Uterus (tissue), 4 donors: ENCODE measurements at places on chromosomes 6 and 20. TPM values are rescaled to one million over a fixed set of nuclear protein-coding genes. Genes with fewer than 3 reads are reported as not detected.
A peak's percentile ranks its signal among the peaks of the same experiment; 100 is the strongest.

The SRMS gene
- not detected for total RNA-seq

The HLA-DOB gene
- 0.28 TPM for total RNA-seq

The MYL9 gene
- total RNA-seq = 235 TPM

The SLCO4A1 gene
- total RNA-seq = 28.2 TPM

The TAF8 gene
- 43.5 TPM for total RNA-seq

The POU5F1 gene
- total RNA-seq = 2.8 TPM

The RBM24 gene
- 2.0 TPM for total RNA-seq

DNA sequence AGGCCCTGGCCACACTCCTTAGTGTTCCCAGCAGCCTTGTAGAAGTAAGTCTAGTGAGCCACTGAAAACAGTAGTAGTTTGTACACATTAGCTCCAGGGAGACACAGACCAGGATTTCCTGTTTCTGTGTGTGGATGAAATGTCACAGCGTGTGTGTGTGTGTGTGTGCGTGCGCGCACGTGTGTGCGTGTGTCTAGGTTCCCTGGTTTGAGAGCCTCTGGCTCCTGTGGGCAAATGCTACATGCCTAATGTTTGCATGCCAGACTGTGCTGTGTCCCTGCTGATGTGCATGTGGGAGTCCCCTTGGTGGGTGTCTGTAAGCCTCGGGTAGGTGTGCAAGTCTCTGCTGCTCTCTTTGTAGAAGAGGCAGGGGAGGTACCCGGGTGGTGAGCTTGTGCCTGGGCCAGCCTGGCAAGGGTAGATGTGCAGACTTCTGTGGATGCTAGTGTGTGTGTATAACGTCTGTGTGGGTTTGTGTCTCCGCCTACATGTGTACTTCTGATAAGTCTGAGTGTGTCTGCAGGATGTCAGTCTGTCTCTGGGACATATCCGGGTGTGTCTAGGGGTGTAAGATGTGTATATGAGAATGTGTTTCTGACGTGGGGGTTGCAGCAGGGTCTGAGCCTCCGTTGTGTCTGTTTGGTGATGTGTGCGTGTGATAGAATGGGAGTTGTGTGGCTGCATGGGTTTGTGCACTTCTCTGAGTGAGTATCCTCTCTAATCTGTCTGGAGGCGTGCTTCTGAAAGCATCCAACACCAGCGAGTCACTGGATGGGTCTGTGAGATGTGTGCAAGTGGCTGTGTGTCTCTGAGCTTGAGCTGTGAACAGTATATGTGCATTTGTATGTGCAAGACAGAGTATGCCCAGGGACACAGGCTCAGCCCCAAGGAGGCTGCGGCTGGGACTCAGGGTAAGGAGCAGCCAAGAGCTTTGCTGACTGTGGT is 19.0 kb upstream of the TLDC2 start:
- DNase-seq = no peak

GRCh38 chr6:36224918-36225461 is 28.4 kb downstream of the BRPF3 start:
- no peak for DNase-seq

DNA sequence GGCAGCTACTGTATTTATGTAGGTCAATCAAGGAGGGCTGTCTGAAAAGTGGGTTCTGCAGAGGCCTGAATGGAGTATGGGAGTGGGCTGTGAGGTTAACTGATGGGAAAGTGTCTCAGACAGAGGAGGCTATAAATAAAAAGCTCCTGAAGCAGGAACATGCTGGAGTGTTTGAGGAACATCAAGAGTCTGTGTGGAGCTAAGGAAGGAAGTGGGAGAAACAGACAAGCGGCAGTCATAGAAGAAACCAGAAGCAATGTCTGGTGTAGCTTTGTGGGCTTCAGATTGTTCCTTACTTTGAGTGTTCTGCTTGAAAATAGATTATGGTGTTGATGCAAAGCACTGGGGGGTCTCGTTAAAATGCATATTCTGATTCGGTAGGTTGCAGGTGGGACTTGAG is 101.5 kb upstream of the OGFRL1 start:
- DNase-seq = no peak

DNA sequence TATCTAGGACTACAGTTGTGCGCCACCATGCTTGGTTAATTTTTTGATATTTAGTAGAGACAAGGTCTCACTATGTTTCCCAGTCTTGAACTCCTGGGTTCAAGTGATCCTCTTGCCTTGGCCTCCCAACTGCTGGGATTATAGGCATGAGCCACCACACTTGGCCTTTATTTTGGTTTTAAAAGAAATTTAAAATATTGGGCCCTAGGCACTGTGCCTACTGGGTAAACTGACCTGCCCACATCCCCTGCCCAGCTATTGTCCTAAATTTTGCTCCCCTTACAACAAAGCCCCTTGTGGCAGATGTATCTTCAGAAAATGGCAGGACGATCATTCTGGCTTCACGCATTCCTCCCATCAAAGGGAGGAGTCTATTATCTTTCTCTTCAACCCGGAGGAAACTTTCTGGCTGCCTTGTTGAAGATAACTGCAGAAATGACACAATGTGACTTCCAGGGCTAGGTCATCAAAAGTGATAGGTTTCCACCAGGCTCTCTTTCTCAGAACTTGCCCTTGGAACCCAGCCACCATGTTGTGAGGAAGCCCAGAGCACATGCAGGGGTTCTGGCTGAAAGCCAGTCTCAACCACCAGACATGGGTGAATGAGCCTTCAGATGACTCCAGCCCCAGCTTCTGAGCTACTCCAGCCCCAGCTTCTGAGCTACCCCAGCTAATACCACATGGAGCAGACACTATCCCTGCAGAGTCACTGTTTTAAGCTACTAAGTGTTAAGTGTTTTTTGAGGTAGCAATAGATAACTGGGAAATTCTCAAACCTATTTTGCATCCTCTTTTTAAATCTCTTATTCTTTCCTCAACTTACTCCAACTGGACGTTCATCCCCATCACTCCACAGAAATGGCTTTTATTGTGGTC is 4.6 kb upstream of the GUCA1B start:
- DNase-seq = peak; percentile 36

DNA sequence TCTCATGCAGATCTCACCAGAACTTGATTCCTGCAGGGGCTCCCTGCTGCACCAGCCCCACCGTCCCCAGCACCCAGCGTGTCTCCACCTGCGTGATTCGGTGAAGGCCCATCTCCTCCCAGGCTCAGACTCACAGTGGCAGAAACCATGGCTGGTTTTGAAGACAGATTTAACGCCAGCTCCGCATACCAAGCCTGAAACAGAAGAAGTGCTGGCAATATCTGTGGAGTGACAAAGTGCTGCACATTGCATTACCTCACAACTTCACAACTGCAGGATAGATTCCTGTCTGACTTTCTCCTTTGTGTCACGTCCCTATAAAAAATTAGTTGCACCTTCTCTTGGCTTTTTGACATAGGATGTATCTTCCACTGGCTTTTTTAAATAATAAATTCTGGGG is 120.7 kb downstream of the TTLL2 start:
- DNase-seq = no peak

DNA sequence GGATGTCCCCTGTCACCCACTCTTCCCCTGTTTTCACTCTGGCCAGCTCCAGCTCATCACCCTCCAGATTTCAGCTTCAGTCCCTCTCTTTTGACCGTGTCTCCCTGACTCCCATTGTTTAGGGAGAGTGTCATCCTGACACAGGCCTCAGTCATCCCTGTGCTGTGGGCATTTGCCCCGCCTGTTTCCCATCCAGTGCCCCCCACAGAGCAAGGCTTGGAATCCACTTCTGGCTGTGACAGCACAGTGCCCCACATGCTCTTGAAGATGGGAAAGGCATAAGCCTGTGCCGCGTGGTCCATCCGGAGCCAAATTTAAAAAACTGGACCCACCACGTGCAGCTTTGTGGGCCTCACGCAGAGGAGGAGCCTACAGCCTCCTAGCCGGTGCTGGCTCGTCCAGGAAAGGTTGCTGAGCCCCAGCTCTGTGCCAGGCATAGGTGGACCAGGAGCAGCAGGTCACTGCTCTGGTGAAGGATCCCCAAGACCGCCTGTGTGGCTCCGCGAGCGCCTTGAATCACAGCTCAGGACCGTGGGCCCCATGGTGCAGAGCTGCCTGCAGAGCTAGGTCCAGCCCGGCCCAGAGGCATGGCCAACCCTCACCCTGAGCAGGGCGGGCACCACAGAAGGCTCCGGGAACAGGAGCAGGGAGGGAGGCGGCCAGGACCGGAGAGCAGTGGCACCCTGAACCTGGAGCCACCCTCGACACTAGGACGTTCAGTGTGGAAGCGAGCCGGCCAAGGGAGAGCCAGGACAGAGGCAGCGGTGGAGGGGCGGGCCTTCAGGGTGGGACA is 172.8 kb downstream of the CDH4 start:
- no peak for DNase-seq

- DNase-seq = no peak
Measured at GRCh38 chr20:13756551-13756950, 28.2 kb downstream of the ESF1 start.

- no peak for DNase-seq
Measured at GRCh38 chr20:44759595-44759994, 13.9 kb downstream of the KCNK15 start.

DNA sequence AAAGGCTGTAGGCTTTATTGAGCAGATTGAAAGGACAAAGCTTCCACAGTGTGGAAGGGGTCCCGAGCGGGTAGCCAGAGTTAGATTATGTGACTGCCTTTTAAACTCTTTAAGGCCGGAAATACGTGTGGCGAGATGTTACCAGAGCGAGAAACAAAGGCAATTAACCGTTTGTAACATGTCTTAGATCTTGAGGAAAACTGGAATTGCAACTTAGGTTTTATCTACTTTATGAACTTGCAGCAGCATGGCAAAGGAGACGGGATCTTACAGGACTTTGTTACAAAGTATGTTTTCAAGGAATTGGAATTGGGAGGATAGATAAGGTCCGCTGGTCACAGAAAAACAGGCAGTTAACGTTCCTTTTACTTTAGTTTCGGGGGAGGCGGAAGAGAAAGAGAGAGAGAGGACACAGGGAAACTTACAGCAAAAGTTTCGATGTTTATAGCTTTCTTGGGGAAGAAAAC is 594.7 kb upstream of the ADGRB3 start:
- DNase-seq = no peak

- no peak for DNase-seq
Measured at GRCh38 chr20:25444556-25444955, 37.1 kb downstream of the GINS1 start.

DNA sequence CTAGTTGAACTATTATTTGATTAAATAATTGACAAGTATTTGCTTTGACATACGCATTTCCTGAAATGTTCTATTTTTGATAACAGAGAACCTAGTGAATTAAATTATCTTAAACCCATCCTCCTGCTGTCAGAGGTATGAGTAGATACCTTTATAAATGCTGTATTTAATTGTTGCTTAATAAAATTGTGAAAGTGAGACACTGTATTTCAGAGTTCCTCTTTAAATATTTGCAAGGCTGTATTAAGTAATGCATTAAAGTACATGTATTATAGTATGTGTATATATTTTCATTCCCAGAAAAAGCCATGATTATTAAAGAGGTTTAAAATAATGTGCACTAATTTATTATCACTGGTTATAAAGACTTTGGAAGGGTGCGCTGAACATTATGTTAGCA is 483.8 kb downstream of the TFAP2B start:
- no peak for DNase-seq

DNA sequence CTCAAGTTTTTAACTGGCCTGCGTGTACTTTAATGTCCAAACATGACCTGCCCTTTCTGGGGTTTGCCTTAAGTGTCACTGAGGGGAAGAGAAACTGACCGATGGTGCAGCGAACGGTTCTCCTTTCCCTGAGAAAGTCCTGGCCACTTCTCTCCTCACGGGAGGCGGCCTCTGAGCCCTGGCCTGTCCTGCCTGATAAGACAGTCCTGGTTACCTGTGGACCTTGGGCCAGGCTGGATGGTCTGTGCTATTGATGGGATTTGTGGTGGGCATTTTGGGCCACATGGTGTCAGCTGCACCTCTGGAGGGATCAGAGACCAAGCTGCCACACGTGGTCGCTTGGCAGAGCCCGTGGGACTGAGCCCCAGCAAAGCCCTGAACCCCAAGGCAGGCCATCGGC is 11.6 kb upstream of the NTSR1 start:
- no peak for DNase-seq

DNA sequence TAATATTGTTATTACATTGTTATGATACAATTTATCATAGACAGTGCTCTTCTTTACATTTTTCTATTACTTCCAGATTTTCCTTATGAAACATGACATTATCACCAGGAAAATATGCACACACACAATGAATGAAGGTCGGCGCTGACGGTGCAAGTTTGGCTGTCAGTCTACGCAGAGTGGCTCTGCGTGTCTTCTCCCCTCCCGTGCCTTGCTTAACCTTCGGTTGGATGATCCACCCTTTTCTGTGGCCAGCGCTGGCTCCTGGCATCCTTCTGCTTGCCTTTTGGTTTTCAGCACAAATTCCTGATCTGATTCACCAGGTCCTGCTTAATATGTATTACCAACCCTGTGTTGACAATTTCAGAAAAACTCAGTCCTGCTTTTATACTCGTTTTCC is 157.4 kb downstream of the TSHZ2 start:
- DNase-seq = no peak

DNA sequence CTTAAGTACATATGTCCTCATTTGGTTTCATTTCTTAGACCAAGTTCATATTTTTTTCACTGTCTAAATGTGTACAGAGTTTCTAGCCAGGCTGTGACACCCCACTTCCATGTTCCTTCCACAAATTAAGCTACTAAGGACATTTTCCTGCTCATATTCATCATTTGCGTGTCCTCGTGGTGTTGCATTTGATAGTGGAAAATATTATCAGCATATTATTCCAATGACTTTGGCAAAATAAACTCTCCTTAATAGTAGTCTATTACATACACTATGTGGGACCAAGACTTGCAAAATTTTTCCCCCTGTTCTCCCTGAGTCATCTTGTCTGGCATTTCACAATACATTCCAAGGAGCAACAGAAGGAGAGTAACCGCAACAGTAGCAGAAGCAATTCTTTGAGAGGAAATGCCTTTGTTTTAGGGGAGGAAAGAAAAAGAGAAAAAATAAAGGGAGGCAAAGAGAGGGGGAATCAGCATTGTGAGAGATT is 599.2 kb downstream of the COL12A1 start:
- DNase-seq = no peak

DNA sequence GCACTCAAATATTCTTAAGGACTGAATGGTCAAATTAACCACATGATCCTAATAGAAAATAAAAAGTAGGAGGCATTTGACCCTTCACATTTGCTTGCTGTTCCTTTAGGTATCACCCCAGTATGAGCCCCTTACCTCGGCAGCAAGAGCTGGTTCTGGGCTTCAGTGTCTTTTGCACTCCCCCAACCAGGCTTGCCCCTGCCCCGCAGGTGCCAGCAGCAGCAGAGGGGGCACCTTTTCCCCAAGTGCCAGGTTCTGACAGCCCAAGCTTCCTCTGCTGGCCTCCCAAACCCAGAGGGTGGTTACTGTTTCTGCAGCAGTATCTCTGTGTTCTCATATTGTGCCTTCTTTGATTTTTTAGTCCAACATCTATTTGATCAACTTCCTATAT is 23.2 kb downstream of the UBE2V1 start:
- DNase-seq = no peak

DNA sequence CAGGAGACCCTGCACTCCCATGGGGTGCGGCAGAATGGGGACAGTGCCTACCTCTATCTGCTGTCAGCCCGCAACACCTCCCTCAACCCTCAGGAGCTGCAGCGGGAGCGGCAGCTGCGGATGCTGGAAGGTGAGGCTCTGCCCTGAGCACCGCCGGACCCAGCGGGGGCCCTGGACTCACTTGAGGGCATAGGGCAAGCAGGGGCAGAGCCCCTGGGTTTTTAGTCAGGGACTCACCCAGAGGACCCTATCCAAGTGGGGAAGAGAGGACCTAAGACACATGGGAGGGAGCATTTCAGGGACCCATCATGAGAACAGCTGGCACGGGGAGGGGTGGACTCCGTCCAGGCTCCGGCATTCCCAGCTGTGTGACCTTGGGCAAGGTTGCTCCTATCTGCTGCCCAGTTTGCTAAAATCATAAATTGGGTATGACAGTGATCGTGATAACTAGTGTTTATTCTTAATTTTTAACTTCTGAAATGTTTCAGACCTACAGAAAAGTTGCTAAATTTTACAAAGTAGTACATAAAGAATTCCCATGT is 9.8 kb downstream of the RBCK1 start:
- DNase-seq = no peak
